ENCODE measurements at places on chromosomes 1 and 21.
A peak's percentile ranks its signal among the peaks of the same experiment; 100 is the strongest.

DNA sequence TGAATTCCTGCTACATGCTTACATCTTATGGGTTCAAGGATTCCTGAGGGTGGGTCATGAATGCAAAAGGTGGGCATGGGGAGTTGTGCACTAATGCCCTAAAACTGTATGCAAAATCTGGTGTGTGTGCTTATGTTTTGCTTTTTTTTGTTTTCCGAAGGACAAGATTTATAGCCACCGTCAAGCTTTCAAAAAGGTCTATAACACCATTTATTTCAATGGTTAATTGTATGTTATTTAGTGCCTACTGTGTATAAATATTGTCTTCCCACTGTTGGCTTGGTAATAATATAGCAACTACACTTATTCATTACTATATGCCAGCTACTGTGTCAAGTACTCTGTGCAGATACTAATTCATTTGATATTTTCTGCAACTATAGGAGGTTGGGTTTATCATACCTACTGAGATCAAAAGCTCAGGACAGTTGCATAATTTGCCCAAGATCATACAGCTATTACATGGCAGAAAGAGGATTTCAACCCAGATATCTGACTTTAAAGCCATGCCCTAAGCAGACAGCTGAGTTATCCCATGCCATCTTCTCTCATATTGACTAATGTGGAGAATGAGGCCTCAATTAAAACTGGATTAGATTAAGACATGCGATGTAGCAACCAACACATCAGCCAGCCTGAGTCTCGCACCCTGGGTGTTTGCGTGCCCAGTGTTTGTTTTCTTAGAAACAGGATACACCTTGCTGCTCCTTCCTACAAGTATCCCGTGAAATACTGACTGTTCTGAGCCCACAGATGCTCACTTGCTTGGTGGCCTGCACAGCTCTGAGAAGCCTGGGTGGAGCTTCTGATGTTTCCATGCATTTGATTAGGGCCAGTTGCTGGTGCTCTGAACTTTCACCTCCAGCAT, 34.6 kb downstream of the GADD45A start:
- DNase-seq: no peak

- DNase-seq: no peak
Observed at GRCh38 chr1:157482174-157482573, 70.1 kb downstream of the FCRL5 start.

DNA sequence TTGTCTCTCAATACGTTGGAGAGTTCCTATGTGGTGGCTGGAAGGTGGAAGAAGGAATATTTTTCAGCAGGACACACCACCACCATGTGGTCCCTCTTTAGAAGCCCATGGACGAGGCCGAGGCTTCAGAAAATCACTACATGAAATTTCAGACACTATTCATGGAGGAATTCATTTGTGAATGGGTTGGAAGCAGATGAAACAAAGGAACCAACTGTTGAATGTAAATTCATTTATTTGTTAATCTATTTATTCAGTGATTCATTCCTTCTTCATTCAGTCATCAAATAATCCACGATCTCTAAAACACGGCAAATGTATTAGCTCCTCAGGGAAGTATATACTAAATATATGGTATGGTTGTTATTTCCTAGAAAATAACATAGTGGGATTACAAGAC, 12.2 kb downstream of the SLC35F3 start:
- no peak for DNase-seq

- no peak for DNase-seq
Observed at GRCh38 chr21:14403681-14404318, 20.9 kb upstream of the HSPA13 start.

GRCh38 chr1:57474137-57474750, 50.4 kb upstream of the DAB1 start:
- DNase-seq: no peak

- DNase-seq: no peak
Observed at GRCh38 chr1:65965112-65965996, 172.7 kb downstream of the PDE4B start.

DNA sequence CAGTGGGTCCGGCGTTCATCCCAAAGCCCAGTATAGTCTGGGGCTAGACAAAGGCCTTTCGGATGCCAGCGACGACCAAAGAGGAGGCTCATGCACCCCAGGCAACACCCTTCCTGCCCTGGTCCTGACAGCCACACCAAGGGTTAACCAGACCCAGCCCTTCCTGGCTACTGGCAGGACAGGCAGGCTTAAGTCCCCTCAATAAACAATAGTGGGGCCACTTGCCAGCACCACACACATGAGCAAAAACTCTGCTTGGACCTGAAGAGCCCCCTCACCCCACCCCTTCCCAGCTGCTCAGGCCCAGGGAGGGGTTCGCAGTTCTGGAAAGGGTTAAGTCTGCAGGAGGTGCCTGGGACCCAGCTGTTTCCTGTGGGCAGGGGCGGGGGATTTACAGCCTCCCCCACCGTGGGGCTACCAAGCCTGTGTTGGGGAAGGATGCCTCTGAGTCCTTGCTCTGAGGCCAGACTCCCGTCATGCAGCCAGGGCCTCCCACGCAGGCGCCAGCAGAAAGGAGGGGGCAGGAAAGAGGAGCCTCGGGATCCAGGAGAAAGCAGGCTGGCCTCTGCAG, 18.2 kb downstream of the PHLDA3 start:
- DNase-seq: peak; percentile 65

DNA sequence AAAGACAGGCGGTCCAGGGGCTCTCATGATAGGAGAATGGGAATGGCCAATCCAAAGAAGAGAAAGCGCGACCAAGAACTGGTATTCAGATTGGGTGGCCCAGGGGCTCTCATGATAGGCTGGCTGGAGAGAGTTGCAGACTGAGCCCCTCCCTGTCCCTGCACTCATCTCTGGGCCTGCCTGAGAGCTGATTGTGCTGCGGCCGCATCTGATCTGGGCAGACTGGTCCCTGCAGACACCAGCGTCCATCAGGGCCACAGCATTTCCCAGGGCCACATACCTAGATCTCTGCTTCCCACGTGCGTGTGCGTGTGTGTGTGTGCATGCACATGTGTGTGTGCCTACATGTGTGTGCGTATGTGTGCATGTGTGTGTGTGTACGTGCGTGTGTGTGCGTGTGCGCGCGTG, 30.4 kb upstream of the MAN1C1 start:
- DNase-seq: no peak

- DNase-seq: peak; percentile 58
Observed at GRCh38 chr1:147541672-147542568, 619 bp downstream of the BCL9 start.

DNA sequence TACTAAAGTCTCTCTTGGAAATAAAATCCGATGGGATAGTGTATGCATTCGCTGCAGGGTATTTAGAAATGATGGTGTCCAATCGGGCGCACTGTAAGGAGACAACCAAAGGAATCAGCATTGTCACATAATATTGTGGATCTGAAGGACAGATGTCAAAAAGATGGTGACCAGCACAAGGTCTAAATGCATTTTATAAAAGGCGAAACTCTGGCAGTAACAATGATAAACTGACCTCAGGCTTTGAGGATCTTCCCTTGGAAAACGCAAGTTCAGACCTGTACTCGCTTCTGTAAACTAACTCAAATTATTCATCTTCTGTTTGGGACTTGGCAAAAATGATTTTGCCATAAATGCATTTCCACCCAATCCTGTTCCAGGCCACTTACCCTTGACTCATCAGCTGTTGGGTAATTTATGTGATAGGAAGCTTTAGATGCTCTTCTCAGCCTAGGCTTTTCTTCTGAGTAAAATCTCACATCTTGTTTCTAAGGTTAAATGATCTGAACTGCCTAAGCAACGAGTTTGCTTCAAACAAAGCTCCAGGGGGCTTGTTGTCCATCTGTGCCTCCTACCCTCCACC, 33.8 kb downstream of the STPG1 start:
- DNase-seq: no peak

DNA sequence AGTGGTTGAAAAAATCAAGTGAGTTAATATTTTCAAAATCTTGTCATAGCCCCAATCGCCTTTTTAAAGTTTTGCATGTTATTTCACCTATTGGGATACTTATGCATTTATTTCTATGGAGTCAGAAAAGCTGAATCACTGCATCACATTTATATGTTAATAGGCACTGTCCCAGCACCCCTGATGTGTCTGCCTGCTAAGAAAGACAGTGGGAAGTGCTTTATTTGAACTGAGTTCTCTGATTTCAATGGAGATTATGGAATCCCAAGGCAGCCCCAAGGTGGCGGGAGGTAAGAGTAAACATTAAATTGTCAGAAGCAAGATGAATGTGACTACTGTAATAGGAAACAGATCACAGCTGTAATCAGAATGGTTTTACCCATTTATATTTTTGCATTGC, 2225.7 kb downstream of the NCAM2 start:
- no peak for DNase-seq

DNA sequence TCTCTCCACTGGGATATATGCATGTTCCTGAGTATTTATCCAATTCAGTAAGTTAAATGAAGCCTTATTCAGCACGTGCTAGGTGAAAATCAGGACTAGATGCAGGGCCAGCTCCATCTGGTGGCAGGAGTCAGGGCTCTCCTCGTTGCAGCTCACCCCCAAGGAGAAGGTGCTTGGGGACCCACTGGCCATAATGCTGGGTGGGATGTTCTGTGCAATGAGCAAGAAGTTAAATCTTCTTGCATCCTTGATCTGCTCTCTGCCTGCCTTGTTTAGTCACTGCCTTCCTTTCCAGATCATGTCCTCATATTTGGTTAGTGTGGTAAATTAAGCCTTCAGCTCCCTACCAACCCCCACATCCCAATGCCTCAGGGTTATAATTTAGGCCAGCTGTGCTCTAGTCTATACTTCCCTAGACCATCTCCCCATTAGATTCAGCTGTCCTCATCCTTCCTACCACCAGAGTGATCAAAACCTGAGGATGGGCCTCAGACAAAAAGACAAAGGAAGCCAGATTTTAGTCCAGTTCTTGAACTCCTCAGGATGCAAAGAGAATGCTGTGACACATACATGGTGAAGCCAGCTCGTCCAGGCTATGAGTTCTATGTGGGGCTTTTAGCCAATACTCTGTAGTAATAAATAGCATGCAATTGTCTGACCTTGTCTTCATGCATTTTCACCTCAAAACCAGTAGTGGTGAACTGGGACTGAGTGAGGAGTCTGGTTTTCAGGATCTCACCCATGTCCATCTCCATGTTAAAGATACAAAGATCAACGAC, 55.9 kb downstream of the SEC16B start:
- DNase-seq: no peak

- no peak for DNase-seq
Observed at GRCh38 chr21:46562964-46563607, 41.8 kb downstream of the S100B start.

DNA sequence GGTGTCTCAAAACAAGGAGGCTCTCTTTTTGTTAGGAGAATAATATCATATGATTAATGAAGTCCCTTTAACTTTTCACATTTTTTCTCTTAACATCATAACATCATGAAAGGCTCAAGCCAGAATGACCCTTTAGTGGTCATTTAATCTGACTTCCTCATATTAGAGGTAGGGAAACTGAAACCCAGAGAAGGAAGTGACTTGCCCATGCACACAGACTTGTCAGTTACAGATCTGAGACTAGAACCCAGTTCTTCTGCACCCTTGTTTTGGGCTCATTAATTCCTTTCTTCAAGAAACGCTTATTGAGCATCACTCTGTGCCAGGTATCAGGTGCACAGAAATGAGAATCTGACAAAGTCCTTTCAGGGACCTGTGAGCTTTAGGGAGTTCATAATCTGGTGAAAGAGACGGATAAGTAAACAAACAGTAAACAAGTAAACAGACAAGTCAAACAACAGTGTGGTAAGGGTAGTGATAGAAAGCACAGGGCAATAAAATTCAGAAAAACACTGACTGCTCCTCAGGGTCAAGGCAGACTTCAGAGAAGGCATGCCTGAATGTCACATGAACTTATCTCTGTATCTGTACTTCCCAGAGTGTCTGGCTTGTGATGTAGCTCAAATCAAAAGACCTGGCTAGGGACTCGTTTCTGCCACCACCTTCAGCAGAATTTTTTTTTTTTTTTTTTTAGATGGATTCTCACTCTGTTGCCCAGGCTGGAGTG, 38.3 kb upstream of the OSBPL9 start:
- no peak for DNase-seq

DNA sequence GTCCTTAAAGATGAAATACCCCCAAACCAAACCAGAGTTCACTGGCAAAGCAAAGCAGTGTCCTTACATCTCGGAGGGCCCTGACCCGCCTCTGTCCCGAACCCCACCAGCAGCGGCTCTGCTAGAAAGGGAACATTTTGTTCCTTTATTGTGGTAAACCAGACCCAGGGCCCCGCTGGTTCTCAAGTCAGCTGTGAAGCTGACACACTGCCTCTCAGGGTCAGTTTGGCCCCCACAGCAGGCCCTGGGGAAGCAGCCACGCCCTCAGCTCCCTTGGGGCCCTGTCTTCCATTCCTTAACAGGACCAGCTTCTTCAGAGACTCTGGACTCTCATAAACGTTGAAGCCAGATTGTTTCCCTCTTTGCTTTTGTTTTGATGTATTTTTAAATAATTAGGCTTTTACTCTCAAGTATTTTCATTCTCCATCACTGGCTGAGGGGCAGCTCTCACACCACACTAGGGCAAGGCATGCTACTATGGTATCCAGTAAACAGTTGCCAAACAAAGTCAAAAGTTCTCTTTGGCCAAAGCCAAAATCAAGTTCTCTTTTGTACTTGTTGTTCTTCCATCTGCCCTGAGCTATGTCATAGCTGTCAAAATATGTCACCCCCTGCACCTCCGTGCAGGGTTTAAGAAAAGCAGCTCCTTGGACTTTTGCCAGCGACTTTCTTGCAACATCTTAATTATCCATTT, 61.1 kb upstream of the ANGPTL1 start:
- no peak for DNase-seq

- no peak for DNase-seq
Observed at GRCh38 chr1:34013958-34014737, 150.3 kb downstream of the HMGB4 start.

DNA sequence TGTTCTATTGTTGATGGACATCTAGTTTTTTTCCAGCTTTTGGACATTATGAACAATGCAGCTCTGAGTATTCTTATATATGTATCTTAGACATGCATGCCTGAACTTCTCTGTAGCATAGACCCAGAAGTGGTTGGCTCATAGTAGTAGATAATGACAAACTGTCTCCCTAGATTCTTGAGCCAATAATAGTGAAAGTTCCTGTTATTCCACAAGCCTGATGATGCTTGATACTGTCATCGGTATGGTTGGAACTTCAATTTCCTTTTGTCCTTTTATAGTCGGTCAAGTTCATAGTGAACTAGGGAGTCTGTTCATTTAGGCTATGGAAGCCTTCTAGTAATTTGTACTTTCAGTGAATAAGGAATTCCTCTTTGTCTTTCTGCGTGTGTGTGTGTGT, 56.8 kb downstream of the MTR start:
- no peak for DNase-seq

GRCh38 chr1:224377676-224378006, 21.0 kb downstream of the CNIH4 start:
- no peak for DNase-seq

DNA sequence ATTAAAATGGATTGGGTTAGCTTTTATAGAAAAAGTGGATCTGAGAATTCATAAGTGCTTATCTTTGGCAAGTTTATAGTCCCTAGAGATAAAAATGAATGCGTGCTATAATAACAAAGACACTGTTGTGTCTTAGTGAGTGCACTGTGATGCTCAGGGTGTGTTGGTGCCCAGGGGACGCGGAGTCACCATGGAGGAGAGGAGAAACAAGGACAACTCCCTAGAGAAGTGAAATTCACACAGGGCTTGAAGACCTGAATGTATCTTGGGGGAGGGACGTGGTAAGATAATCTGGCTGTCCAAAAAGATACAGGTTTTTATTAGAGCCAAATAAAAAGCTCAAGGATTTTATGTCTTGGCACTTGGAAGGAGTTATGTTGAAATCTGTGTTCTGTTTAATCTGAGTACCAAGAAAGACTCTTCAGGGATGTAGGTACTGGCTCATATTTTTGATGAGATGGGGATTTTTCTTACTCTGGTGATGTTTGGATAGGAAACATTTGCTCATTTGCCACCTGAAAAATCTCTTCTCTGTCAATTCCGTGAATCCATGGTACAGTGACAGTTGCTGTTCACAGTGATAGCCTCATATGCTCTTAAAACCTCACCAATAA, 9.6 kb downstream of the SMYD2 start:
- DNase-seq: no peak
